Sciatic nerve (tissue), 2 donors: ENCODE measurements at places on chromosomes 16 and 17. TPM values are rescaled to one million over a fixed set of nuclear protein-coding genes. Genes with fewer than 3 reads are reported as not detected.

DNA sequence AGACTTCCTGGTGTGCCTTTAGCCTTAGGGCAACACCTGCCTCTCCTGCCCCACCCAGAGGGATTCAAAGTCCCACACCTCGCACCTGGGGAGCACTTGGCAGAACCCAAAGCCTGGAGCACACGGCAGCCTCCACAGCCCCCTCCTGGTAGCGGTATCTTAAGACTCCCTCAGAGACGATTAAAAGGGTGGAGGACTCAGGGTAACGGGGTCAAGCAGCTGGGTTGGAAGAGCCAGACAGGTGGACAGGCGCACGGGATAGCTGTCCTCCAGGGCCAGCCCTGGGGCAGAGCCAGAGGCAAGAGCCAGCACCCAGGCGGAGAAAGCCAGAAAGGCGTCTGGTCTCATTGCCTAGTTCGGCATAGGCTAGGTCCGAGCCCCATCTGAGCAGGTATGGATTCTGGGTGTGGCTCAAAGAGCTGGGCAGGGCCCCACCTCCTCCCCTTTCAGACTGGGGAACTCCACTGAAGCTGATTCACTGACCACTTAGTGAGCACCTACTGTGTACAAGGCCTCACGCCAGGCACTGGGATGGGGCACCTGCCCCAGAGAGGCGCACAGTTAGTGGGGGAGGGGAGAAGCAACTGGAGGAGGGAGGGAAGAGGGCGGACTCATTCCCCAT is 55.0 kb upstream of the MEAK7 start:
- no peak for DNase-seq

GRCh38 chr16:75062976-75063346 is 53.6 kb downstream of the LDHD start:
- no peak for DNase-seq

GRCh38 chr17:4643676-4644075 is 2.2 kb upstream of the ALOX15 start:
- DNase-seq: no peak

DNA sequence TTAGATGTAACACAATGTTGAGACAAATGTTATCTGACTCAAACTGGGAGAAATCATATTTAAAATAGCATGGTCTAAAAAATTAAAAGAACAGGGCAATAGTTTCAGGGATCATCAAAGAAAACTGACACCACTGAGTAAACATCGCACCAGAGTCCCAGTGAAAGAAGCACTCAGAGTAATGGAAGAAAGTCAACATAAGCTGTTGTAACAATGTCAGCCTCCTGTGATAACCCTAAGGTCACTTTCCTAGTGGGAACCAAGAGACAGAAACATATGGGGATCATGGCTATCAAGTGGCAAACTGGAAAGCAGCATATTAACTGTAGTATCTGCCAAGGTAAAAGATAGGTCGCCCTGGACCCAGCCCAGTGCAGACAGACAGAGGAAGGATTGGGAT is 160.8 kb downstream of the CA10 start:
- DNase-seq: no peak

- DNase-seq: no peak
Measured at GRCh38 chr17:28878981-28879380, 18.6 kb downstream of the FLOT2 start.

GRCh38 chr16:83392743-83393142 is 415.0 kb upstream of the HSBP1 start:
- DNase-seq: no peak

DNA sequence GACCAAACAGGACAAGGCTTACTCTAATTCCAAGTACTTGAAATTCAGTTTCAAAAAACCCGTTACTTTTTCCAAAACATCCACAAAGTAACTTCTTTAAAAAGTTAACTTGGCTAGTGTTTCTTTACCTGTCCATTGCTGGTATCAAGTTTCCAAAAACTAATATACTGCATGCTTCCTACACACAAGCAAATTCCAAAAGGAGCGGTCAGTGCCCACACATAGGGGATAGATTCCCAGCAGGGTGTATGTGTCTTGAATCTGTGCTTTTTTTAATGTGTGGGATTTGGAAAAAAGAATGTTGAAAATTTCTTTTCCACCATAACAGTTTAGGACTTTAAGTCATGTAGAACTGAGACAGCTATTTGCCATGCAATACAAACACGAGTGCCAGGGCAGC is 367.8 kb upstream of the SOX9 start:
- no peak for DNase-seq

DNA sequence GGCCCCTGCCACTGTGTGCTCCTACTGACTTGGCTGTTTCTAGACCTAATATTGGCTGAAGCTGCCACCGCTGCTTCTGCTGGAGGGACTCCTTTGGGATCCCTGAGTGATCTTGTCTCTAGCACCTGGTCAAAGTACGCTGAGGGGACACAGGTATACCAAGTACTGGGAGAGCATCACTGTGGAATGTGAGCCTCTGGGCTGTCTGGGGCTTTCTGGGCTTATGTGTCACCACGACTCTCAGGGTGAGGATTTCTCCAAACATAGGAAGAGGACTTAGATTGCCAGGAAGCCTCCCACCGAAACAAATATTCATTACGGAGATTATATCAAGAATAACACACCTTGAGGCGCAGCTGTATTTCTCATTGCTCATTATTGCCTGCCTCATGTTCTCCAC is 435.8 kb downstream of the HS3ST3B1 start:
- DNase-seq: no peak

Gene JUP
- 78.2 TPM for total RNA-seq

Gene PLA2G10
- not detected for total RNA-seq
